Ecto neural progenitor cell (in vitro differentiated cells): ENCODE measurements at places on chromosomes 13 and 19.

DNA sequence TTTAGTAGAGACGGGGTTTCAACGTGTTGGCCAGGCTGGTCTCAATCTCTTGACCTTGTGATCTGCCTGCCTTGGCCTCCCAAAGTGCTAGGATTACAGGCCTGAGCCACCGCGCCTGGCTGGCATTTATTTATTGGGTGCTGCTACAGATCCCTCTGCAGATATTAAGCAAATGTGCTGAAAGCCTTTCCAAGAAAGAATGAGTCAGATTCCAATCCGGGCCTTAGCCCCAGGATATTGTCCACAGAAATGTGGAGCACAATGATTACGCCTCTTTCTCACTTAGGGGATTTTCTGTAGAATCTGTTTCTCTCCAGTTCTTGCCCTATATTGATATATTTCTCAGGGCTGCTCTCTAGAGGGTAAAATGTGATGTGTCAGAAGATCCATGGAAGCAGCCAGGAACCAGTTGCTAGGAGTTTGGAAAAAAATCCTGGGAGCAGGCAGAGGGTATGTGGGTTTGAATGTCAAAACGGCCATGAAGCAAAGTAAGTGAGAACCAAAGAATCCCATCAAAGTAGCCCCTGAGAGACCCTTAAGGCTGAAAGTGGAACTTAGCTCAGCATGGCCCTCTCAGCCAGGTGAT is 24.8 kb upstream of the IGFL4 start:
- DNase-seq, result no peak

DNA sequence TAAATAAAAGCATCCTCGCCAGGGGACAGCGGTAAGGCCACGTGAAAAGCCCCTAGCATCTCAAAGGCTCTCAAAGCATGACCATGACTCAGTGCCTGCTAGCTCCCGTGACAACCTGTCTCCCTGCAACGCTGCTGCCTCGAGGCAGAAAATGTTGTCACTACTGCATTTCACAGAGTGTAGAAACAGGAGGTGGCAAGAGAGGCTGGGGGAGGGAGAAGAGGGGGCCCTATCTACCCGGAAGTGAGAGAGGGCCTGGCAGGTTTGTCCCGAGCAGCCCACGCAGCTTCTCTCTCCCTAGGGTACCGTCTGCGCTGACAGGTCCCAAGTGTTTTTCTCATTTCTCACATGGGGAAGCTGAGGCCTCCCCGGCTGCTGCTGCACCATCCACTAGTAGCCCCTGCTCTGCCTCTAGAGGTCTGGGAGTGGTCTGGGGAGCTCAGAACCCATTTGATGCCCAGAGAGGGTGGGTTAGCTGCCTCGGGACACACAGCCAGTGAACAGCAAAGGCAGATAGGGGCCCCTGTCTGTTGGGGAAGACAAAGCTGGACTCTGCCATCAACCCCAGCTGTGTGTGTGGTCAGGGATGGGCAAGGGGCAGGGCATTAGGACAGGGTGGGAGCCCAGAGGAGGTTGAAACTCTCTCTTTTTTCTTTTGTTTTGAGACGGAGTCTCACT is 3.7 kb downstream of the TINCR start:
- no peak for DNase-seq

DNA sequence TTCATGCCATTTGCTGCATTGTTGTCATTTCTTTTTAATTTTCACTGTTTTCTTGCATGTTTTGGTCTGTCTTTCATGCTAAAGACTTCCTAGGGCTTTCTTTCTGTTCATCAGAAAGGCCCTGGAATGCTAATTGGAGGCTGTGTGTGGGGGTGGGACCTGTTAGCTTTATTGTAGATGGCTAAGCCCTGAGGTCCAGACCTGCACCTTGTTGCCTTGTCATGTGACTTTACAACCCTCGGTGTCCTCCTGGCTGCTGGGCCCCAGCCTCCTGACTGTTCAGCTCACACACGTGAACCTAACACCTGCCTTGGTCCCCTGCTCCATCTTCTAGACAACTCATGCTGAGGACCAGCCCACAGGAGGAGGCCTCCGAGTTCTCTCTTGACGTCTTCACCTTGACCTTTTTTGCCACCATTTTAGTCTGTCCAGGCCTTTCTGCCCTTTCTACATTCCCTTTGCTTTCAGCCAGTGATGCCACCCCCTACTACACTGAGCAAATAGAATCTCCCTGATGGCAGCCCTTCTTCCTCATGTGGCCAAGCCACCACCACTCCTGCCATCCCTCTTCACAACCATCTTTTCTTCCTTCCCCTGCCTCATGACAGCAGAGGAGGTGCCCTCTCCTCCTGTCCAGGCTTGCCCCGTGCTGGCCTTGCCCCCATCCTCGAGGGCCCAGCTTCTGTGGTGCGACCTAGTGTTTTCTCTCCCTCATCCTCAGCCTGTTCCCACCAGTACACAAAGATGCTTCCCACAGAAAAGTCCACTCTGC is 41.4 kb upstream of the GPI start:
- DNase-seq, result no peak

- DNase-seq, result no peak
Measured at GRCh38 chr13:93561576-93562225, 335.1 kb downstream of the GPC6 start.

- DNase-seq, result peak; percentile 75
Measured at GRCh38 chr19:18173572-18174288, at the start of gene IFI30. TSS of gene IFI30 (plus strand) at chr19:18173813. CDS start at chr19:18173842, 29 bp downstream.

DNA sequence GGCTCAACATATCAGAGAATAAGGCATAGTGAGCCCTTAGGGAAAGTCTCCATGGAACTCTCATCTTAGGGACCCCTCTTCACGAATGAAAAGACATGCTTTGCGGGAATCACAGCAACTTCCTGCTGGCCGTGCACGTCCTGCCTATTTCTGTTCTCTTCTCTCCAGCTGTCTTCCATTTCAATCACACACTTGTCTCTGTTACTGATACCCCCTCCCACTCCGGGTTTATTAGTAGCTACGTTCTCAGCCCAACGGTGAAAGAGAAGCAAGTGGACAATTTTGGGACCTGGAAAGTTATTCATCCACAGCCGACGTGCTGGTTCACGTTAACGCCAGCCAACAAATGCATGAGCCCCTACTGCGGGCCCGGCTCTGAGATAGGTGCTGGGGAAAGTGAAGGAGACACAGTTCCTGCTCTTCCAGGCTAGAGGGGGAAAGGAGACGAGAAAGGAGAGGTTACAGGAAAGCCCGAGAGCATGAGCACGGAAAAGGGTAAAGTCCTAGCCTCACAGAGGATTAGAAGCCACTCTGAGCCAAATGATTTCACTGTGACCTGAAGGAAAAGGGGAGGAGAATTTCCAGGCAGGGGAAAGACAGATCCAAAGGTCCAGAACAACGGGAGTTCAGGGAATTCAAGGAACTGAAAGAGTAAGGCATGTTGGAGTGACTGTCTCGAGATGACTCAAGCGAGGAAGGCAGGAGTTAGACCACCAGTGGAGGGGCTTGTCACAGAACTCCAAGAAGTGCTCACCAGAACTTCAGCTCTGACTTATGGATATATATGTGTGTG is 81.8 kb upstream of the CLDN10 start:
- DNase-seq, result no peak

- no peak for DNase-seq
Measured at GRCh38 chr19:18833141-18833476, 1.4 kb downstream of the UPF1 start.

DNA sequence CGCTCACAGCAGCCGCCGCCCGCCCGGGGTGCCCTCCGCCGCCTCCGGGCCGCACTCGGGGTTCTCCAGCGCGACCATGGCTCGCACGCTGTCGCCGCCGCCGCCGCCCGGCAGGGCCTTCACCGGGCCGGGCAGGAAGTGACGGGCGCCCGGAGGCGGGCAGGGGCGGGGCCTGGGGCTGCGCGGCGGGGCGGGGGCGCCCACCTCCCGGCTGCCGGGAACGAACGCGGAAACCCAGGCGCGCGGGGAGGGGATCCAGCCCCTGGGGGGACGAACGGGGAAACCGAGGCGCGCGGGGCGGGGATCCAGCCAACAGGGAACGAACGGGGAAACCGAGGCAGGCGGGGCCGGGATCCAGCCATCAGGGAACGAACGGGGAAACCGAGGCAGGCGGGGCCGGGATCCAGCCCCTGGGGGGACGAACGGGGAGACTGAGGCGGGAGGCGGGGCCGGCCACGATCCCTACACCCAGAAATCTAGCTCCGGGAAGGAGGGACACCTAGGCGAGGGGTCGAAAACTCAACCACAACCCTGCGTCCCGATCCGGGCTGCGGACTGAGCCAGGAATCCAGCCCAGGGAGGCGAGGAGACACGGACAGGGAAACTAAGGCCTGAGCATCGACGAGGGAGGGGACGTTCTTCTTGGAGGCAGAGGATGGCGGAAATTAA is at the start of gene R3HDM4:
TSS of gene R3HDM4 (minus strand) at position 140 of the 669 bp plus-strand sequence. CDS start at position 78, 62 bp downstream.
- DNase-seq, result peak; percentile 83

DNA sequence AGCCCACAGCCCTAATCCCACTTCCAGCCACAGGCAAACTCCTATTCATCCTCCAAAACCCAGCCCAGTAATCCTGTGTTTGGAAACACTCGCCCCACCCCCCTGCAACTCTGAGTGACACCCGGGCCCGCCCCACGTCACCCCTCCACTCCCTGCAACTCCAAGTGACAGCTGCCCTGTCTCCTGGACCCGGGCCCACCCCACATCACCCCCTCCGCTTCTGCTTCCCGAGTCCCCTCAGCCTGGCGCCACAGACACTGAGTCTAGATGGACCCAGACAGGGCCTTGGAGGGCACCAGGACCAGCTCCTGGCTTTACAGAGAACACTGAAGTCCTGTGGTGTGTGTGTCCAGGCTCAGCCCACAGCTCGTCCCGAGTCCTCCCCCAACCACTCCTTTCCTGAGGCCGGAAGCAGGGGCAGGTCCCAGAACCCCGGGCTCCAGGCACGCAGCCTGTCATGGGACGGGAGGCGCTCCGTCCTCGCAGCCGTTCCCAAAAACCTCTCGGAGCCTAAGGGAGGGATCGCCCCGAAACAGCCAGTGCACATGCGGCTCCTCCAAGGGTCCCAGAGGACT is 7.7 kb downstream of the REXO1 start:
- DNase-seq, result no peak

GRCh38 chr19:1018393-1018792 is 2.5 kb downstream of the TMEM259 start:
- DNase-seq, result no peak

DNA sequence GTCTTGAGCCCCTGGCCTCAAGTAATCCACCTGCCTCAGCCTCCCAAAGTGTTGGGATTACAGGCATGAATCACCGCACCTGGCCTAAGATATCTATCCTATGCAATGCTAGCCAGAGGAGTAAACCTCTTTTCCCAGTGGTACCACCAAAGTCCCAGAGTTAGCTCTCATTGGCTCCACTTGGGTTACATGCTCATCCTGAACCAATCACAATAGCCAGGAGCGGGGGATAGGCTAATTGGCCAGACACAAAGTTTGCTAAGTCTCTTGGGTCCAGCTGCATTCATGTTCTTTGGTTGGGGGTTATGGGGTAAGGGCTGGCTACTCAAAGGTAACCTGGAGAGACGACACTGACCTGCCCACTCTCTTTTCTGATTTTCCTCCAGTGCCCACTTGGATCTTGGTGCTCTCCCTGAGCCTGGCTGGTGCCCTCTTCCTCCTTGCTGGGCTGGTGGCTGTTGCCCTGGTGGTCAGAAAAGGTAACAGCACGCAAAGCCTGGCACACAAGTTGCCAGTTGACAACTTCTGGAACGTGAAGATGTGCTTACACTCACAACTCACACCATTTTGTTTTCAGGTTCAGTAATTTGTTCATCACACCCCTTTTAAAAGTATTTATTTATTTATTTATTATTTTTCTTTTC is 7.8 kb downstream of the C19orf38 start:
- no peak for DNase-seq

- no peak for DNase-seq
Measured at GRCh38 chr19:582497-583197, 7.0 kb upstream of the HCN2 start.

DNA sequence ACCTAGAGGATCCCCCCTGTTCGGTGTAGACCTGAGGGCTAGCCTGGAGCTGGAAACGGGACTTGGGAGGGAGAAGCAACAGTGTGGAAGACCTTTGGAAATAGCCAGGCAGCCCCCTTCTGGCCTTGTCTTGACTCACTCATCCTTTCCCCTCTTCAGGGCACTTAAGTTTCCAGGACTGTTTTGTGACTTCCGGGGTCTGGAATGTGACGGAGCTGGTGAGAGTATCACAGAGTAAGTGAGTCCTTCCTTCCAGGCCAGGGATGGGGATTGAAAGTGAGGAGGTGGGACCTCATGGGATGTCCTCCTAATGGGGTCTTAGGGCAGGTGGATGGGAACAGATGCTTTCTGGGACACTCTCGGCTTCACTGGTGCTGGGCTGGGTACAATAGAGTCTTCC is 29.4 kb downstream of the LYL1 start:
- DNase-seq, result no peak

GRCh38 chr13:27813826-27814225 is 21.5 kb downstream of the GSX1 start:
- no peak for DNase-seq

GRCh38 chr19:14119146-14119545 is 1.6 kb upstream of the PRKACA start:
- DNase-seq, result no peak

- no peak for DNase-seq
Measured at GRCh38 chr13:79222427-79223205, 183.4 kb downstream of the RBM26 start.

DNA sequence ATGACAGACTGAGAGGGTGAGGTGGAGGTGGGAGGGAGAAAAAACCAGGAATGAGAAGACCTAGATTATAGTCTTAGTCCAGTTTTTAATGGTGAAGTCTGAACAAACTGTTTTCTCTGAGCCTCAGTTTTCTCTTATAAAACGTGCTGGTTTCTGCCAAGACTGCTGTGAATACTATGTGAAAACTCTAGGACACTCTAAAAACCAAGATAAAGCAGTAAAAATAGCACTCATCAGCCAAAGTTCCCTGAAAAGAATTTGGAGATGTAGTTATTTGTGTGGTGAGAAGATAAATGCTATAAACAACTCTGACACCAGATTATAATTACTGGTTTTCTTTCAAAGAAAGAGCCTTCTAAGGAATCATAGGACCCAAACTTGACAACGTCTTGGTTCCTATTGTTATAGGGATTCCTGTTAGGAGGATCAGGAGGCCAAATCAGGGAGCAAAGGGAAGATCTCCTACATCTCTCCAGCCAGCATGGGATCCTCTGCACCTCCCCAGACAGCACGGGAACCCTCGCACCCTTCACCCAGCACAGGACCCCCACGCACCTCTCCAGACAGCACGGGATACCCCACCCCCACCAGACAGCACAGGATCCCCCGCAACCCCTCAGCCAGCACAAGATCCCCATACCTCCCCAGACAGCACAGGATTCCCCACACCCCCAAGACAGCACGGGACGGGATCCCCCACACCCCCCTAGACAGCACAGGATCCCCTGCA is 130.2 kb downstream of the MIPEP start:
- DNase-seq, result no peak

- DNase-seq, result no peak
Measured at GRCh38 chr13:110546378-110546777, 15.1 kb downstream of the RAB20 start.

- DNase-seq, result no peak
Measured at GRCh38 chr19:55930996-55931515, 1.1 kb downstream of the NLRP13 start.
